ENCODE measurements at places on chromosomes 6 and 20.
A peak's percentile ranks its signal among the peaks of the same experiment; 100 is the strongest.

GRCh38 chr20:22833851-22834250 lies 201.3 kb upstream of the SSTR4 start:
- no peak for DNase-seq

DNA sequence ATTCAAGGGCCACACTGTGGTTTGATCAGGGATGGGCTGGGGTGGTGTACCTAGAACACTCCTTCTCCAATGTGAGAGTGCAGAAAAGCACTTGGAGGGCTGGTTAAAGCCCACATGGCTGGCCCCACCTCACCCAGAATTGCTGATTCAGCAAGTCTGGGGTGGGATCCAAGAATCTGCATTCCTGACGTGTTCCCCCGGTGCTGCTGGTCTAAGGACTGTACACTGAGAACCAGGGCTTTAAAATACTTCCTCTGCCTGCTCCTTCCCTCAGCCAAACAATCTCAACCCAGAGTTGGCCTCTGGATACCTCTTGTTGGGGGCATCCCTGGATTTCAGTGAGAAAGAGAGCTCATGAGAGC lies 13.4 kb upstream of the OCSTAMP start:
- no peak for DNase-seq

DNA sequence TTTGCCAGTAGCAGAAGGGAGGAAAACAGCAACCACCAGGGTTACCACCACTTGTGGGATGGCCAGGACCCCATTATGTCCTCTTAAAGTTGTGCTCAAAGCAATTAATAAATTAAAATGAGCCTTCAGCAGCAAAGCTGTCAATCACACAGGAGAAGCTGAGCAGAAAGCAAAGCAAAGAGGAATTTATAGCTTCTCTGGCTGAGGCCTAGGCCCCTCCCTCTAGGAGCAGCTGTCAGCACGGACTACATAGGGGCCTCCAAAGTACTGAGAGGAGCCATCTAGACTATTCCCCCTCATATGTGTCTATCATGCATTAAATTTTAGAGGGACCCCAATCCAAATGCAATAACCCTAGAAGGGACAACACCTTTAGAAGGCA lies 6.4 kb downstream of the CCND3 start:
- DNase-seq, result no peak

DNA sequence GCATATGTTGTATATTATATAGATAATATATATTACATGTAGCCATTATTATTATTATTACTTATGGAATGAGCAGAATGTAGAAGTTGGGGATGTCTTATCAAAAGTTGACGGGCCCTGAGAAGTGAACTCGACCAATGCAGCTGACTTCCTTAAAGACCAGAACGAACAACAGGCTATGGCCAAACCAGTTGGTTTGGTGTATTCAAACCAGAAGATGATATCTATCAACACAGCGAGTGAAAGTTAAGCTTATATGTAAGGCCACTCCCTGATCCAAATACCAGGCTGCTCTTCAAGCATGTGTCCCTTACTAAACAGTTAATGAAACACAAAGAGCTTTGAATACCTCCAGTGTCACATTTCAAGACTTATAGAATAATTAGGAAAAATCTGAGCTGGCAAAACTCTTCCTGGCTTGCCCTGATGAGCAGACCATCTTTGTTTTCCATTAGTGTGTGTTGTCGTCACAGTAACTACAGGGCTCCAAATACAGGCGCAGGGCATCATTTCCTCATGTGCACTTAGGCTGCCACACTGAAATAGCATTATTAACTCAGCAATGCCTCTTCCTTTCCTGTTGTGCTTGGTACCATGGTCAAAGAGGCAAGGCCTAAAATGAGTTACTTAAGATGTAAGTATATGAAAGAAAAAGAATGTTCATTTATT lies 6.6 kb downstream of the FILIP1 start:
- DNase-seq, result no peak

GRCh38 chr20:41719151-41719550 lies 101.0 kb upstream of the CHD6 start:
- DNase-seq, result no peak

GRCh38 chr6:11769811-11770545 lies 8.6 kb downstream of the ADTRP start:
- DNase-seq, result no peak

DNA sequence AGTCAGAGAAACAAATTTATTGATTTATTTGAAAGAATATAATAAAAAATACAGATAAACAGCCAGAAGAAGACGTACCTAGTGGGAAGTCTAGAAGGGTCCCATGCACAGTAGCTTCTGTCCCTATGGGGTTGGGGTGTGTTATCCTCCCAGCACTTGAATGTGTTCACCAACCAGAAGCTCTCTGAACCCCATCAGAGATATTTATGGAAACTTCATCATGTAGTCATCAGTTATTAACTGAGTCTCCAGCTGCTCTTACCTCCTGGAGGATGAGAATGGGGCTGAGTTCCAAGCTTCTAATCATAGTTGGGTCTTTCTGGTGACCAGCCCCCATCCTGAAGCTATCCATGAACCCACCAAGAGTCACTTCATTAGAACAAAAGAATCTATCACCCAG lies 15.4 kb upstream of the USP45 start:
- no peak for DNase-seq

DNA sequence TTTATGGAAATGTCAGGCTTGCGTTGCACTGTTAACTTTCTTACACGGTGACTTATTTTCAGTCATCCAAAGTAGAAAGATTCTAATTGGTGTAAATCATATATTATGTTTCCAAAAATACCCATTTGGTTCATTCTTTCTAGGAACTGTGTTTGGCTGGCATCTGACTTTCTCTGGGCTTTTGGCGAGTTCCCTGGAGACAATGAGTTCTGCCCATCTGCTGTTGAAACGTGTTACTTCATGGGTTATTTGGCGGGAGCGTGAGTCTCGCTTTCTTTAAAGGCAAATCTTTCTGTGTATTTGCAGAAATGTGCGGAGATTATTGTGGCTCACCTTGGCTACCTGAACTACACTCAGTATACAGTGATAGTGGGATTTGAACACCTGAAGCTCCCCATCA lies 29.5 kb downstream of the TMEM181 start:
- no peak for DNase-seq

- no peak for DNase-seq
These were observed 73.7 kb upstream of the CITED2 start for GRCh38 chr6:139448051-139448649.

DNA sequence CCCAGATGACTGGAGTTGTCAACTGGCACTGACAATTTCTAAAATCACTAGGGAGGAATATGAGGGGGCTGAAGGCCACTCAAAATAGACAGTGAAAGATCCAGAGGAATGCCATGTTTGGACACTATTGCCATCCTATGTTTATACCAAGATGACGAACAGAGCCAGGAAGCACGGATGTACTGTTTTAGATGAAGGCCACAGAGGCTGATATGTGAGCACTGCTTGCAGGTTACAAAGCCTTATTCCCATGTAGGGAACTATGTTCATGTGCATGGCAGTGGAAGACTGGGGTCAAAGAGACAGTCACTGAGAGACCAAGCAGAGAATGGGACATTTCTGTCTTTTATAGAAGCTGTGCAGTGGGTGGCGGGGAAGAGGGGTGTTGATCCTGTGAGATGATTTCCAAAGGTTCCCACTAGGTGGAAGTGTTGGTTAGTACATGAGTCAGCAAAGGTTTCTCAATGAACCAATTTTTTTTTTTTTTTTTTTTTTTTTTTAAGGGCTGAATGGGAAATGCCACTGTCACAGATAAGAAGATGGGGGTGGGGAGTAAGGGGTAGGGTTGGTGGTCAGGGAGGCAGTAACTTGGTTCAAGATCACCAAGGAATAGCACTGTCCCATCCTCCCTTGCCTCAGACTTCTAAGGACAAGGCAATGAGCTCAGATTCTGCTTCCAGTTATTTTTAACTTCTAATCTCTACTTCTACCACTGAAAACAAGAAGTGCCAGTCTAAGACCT lies 46.7 kb upstream of the MOCS1 start:
- DNase-seq, result no peak

- no peak for DNase-seq
These were observed 5.5 kb downstream of the MYLK4 start for GRCh38 chr6:2745246-2745645.

DNA sequence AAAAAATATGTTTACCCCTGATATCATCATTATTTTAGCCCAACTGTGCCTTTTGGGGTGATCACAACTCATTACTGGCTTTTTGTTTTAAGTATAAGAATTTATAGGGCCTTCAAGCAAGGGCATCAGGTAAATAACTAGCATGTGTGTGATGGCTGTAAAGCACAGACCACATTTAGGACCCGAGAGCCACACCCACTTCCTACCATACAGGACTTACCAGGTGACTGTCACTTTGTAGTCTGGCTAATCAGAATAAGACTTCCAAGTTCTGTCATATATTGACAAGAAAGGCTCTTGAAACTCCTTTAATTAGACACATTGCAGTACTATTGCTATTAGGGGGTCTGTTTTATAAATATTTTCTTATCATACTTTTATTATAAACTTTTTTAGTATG lies 31.1 kb downstream of the TMEM242 start:
- no peak for DNase-seq

DNA sequence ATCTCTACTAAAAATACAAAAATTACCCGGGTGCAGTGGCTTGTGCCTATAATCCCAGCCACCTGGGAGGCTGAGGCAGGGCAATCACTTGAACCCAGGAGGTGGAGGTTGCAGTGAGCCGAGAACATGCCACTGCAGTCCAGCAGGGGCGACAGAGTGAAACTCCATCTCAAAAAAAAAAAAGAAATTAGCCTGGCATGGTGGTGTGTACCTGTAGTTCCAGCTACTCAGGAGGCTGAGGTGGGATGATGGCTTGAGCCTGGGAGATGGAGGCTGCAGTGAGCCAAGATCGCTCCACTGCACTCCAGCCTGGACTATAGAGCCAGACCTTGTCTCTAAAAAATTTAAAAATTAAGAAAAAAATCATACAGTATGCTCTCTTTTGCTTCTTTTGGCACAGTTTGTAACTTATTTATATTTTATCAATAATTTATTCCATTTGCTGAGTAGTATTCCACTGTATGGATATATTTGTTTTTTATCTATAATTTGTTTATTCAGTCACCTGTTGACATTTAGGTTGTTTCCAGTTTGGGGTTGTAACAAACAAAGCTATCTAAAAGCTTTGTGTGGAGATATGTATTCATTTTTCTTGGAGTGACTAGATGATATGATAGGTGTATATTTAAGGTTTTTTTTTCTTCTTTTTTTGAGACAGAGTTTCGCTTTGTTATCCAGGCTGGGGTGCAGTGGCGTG lies 8.0 kb upstream of the MYBL2 start:
- no peak for DNase-seq

- DNase-seq, result no peak
These were observed 51.5 kb upstream of the KIF25 start for GRCh38 chr6:167946007-167946406.

DNA sequence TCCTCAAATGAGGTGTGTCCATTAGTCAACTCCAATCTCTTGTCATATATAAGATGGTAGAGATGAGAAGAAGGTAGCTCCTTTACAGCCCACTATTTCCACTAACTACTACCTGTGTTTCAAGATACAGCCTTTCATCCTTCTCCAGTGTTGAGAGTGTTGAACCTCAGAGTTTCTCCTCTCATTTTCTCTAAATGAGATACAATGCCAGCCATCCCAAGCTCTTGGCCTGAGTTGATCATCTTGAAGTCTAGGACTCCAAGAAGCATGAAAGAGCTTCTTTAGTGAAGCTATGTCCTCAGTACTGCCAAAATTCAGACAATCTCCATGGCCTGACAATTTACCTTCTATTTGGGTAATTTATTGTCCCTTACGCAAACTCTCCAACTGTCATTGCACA lies 548 bp upstream of the HLA-DRA start:
- DNase-seq, result no peak

DNA sequence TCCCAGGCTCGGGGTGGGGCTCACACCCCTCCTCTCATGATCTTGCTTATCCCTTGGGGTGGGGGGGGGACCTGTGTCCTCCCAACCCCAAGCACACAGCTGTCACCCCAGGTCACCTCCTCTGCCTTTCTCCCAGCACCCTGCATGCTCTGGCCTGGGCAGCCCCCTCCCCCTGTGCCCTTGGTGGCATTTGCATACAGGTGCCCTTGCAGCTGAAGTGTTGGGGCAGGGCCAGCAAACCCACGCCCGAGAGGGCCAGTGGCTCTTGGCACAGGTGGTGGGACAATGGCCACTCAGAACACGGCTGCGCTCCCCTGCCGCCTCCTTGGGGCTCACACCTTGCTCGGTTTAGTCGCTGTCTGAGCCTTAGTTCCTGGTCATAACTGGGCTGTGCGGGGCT lies 11.3 kb upstream of the MYT1 start:
- no peak for DNase-seq

DNA sequence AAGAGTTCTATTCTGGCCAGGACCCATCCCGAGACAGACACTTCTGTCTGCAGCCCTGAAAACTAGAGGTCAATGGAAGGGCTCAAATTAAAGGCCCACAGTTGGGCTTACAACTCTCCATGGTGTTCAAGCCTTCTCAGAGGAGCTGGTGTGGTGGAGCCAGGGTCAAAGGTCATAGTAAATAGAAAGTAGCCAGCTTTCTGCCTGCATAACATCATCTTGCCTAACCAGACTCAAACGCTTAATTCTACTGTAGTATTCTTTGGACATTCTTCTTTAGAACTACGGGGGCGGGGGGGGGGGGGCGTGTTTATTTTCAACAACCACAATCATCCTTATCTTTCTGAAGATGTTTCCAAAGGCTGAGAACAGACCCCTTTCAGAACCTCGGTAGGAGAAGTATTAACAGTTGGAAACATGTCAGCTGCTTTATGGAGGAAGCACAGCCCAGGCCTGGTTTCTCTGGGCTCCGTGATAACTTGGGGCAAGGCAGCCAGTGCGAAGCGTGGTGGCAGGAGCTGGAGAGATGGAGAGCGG lies 1.5 kb upstream of the RREB1 start:
- no peak for DNase-seq

- no peak for DNase-seq
These were observed 45.8 kb downstream of the AHI1 start for GRCh38 chr6:135451617-135452190.

DNA sequence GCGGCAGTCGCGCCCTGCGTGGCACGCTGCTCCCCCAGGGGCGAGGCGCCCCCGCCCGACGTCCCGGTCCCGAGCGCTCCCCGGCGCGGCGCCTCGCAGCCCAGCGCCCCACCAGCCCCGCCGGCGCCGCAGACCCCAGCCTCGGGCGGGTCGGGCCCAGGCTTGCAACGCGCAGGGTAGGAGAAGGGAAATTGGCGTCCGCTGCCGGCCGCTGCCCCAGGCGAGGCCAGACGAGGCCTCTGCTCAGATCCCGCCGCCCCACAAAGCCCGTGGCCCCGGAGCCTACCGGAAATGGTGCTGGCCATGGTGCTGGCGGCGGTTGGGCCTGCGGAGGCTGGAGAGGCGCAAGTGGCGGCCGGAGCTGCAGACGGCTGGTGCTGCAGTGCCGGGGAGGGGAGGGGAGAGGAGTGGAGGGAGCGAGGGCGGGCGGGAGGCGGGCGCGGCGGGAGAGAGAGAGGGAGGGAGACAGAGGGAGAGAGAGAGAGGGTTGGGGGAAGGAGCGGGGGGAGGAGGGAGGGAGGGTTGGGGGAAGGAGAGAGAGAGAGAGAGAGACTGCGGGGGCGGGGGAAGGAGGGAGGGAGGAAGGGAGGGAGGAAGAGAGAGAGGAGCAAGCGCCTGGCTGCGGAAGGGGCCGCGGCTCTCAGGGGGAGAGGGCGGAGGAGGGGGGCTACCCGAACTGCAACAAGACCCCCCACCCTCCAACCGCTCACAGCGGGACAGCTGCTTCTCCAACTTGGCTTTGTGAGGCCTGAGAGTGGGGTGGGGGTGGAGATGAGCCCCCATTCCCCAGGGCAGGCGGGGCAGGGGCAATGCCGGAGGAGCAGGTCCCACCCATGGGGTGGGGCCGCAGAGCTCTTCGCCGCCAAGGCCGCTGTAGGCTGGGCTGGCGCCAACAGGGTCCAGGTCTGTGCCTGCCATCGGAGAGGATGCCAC lies at the start of gene STMN3:
TSS of gene STMN3 (minus strand) at position 384 of the 933 bp plus-strand sequence. CDS start at position 305, 79 bp downstream.
- DNase-seq, result peak; percentile 51

GRCh38 chr20:49886571-49887213 lies 28.6 kb downstream of the SPATA2 start:
- DNase-seq, result no peak
